Activated CD4-positive, alpha-beta T cell treated with anti-CD3 and anti-CD28 coated beads for 36 hours (primary cell): ENCODE measurements at places on chromosomes 2 and 18. TPM values are rescaled to one million over a fixed set of nuclear protein-coding genes. Genes with fewer than 3 reads are reported as not detected.

DNA sequence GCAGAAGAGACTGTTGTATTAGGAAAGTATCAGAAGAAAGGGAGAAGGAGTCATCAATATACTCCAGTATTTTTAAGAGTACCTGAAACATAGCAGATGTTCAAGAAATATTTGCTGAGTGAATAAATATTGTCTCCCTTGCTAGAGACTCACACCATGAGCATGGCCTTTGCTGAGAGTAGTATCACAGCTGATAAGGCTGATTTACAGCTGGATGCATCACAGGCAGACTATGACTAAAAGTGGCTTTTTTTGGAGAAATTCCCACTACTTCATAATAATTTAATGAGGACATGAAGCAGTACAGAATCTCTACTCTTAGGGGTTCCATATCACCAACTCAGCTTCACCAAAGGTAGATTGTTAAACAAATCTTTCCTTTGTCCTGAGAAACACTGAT, 373.3 kb downstream of the RBM43 start:
- no peak for DNase-seq

REG3A gene
- total RNA-seq, result not detected

DNA sequence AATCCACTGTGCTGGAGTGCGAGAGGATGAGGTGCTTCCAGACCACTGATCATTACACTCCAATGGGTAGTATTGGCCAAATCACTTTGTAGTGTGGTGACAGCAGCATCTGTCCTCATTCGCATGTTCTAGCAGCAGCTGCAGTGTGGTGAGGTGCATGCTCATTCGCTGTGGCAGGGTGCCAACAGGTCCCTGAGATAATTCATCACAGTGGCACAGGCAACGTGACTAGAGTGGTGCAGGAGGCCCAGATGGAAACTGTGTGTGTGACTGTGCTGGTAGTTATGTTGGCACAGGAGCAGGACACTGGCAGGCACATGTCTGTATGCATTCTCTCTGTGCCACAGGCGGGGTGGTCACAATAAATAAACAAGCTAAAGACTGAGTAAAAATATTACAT, 329.5 kb upstream of the SYT4 start:
- no peak for DNase-seq

INPP5D gene
- 53.4 TPM for total RNA-seq

DNA sequence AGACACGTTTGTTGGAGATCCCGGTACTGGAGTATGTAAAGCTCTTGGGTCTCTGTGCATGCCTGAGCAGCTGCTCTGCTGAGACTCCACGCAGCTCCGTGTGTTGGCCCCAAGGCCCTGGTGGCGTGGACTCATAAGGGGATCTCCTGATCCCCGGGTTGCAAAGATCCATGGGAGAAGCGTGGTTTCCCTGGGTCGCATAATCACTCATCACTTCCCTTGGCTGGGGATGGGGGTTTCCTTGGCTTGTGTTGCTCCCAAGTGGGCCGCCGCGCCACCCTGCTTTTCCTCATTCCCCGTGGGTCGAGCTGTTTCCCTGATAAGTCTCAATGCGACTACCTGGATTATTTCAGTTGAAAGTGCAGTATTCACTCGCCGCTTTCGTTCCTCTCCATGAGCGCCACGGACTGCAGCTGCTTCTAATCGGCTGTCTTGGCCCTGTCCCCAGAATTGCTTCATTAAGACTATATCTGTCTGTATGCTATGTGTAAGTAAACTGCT, 76.0 kb downstream of the EPC2 start:
- DNase-seq, result peak; percentile 44

MAL gene
- total RNA-seq, result 43.3 TPM

REG3G gene
- total RNA-seq, result not detected

GRCh38 chr2:231717281-231718171, 9.2 kb downstream of the PTMA start:
- DNase-seq, result peak; percentile 73

TAF4B gene
- 24.0 TPM for total RNA-seq

DNA sequence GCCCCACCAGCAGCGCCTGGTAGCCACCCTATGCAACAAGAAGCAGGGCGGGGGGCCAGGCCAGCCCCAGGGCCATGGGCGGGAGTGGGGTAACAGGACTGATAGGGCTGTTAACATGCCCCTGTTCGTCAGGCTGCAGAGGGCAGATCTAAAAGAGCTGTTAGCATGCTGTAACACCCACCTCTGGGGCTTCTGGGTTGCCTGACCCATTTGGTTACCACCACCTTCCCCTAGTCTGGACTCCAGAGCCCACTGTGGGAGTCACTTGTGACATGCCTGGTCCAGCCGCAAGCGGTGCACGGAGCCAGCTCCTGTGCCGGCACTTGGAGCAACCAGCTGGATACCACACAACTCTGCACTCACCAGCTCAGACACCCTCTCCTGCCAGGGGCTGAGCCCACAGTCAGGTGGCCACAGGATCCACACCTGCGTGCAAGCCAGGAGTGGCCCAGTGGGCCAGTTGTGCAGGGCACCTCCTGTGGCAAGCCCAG, 2.1 kb downstream of the METTL8 start:
- DNase-seq, result no peak

- no peak for DNase-seq
Measured at GRCh38 chr2:71895320-71896161, 252.1 kb downstream of the CYP26B1 start.

- DNase-seq, result no peak
Measured at GRCh38 chr2:149049142-149049541, 10.6 kb downstream of the LYPD6B start.

DNA sequence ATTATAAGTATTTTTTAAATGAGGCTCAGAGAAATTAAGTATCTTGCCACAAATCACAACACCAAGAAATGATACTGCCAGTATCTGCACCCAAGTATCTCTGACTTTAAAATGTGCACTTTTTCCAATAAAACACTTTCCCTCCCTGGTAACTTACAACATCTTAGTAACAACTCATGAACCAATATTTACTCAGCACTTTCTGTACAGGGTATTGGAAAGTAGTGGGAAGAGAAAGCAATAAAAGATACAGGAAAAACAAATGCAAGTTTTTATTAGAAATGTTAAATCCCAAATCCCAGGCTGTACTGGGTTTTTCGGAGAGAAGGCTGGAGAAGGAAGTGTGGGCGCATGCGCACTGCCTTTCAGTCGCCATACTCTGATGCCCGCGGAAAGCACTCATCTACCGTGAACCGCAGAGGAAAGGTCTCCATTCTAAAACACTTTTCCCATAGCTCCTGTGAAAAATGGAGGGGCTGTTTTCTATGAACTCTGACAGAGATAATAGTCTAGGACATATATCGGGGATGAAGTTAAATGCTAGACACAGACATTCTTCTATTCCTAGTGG, 52.1 kb downstream of the L3MBTL4 start:
- no peak for DNase-seq

DNA sequence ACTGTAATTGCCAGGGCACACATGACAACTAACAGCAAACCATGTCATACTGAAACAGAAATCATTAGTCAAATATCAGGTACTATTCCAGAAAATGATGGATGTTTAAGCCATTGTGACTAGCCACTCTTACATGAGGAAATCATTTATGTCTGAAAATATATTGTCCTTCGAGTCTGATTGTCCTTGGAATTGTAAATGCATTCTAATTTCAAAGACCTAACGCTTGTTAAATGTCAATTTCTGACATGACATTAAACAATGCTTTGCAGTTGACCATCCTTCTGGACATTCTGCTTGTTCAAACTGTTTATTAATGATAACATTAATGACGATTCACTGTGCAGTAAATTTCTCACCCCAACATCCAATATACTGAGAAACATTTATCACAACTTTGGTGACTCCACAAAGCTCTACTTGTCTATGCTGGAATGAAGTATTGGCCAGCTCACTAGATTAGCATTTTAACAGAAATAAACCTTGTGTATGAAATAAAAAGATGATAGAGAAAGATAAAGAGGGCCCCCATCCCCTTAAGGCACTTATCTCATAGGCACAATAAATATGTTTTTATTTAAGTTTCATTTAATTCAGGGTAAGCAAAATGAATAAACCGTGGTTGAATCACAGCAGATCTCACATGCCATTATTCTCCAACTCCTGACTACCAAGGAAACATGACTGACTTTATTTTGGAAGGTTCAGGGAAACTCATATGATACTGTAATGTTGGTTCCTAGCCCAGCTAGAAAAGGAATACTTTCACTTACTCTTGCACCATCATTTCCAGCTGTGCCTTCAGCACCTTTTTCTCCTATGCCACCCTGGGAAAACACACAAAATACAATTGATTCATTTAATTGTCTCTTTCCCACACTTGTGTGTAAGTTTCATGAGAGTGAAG, 82.3 kb downstream of the COL3A1 start:
- DNase-seq, result no peak

DSG1 gene
- not detected for total RNA-seq

IMMT gene
- 172 TPM for total RNA-seq

NAT8 gene
- total RNA-seq, result not detected

WDFY1 gene
- total RNA-seq, result 33.6 TPM

DNA sequence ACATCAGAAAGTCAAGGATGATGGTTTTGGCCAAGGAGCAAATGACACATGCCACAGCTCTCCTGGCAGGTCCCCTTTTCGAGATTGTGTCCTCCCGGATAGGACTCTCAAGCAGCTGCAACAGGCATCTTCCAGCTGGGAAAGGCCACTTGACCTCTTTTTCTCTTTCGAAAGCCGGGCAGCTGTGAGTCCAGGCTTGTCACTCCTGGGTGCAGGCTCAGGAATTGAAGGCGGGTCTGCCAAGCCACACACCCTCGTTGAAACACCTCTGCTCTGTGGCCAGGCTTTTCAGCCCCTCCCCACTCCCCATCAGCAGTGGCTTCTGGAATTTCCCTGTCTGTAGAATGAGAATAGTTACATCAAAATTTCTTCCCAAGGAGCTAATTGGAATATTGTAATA, 98.0 kb downstream of the CCDC138 start:
- DNase-seq, result no peak

LAMA1 gene
- not detected for total RNA-seq

KCTD1 gene
- total RNA-seq, result 3.2 TPM

DNA sequence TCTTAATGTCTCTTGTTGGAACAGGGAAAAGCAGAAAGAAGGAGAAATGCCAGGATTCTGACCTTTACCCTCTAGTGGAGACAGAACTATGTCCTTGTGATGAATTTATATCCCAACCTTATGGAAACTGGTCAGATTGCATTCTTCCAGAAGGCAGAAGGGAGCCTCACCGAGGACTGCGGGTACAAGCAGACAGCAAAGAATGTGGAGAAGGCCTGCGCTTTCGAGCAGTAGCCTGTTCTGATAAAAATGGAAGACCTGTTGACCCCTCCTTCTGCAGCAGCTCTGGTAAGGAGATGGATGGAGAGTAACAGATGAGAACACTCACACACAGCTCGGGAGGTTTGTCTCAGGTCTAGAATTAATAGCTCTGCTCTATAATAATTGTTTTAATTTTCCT, 552.7 kb upstream of the HNMT start:
- DNase-seq, result no peak

- DNase-seq, result no peak
Measured at GRCh38 chr2:62042944-62043343, 137.5 kb downstream of the COMMD1 start.

- no peak for DNase-seq
Measured at GRCh38 chr2:5190023-5190422, 502.2 kb upstream of the SOX11 start.

SERPINB8 gene
- total RNA-seq, result 16.0 TPM

GRCh38 chr18:54033052-54033451, 191.4 kb downstream of the MBD2 start:
- no peak for DNase-seq

GRCh38 chr2:8786463-8786862, 51.0 kb downstream of the KIDINS220 start:
- DNase-seq, result no peak

ATP6V1B1 gene
- not detected for total RNA-seq

DNA sequence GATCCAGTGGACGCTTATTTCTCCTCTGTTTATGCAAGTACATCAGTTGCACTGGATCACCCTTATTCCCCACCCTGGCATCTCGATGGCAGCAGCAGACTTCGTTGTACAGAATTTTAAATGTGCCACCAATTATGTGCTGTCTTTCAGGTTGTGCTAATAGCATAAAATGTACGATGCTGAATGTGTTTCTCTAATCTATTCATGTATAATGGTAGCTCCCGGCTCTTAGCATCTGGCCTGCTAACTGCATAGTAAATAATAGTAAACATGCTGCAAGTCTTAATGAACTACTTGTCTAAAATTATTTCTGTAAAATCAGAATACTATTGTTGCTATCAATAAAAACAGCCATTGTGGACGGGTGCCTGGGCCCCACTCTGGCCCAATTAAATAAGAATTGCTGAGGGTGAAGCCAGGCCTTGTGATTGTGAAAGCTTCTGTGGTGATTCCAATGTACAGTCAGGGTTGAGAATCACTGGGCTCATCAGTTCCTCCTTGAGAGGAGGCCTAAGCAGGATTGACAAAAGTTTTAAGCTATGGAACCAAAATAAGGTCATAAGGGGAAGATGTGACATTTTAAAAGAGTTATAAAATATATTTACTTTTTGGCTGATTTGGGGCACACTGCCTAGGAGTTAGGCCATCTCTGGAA, 14.4 kb upstream of the MYO3B start:
- DNase-seq, result no peak

DNA sequence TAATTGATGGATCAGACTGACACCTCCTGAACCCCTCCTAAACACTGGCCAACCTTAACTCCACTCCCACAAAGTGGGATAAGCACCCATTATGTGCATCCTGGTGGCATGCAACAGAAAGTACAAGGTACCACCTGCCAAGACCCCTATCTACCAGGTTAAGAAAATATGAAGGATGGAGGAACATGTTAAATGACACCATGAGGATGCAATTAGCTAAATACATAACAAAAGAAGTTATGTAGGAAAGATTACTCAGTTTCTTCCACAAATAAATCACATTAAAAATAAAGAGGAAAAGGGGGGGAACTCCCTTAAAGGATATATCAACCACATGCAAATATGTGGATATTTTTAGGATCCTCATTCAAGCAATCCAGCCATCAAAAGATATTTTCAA, 12.6 kb downstream of the CTAGE1 start:
- no peak for DNase-seq

PLCD4 gene
- total RNA-seq, result 0.83 TPM
